ENCODE measurements at places on chromosomes 12 and 14.

DNA sequence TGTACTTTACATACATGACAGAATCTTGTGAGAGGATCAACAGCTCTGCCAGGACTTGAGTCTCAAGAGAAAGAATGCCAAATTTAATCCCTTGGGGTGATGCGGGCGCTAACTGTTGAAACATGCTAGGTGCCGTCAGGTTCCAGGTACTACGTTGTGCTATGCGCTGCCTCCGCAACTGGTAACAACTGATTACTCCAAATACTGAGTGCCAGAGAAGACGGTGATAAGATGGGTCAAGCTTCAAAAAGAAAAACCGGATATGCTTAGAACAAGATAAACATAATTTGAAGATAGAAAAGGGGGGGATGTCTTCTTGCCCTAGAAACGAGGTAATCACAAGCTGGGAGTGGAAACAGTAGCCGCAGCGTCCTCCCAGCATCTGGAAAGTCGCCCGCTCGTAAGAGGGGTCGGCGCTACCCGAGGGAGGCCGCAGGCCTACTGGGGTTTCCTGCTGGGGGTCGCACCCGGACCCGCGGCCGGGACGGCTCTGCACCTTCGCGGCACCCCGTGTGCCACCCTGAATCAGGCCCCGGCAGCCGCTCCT, 678 bp downstream of the ZBTB25 start:
- DNase-seq, result no peak

DNA sequence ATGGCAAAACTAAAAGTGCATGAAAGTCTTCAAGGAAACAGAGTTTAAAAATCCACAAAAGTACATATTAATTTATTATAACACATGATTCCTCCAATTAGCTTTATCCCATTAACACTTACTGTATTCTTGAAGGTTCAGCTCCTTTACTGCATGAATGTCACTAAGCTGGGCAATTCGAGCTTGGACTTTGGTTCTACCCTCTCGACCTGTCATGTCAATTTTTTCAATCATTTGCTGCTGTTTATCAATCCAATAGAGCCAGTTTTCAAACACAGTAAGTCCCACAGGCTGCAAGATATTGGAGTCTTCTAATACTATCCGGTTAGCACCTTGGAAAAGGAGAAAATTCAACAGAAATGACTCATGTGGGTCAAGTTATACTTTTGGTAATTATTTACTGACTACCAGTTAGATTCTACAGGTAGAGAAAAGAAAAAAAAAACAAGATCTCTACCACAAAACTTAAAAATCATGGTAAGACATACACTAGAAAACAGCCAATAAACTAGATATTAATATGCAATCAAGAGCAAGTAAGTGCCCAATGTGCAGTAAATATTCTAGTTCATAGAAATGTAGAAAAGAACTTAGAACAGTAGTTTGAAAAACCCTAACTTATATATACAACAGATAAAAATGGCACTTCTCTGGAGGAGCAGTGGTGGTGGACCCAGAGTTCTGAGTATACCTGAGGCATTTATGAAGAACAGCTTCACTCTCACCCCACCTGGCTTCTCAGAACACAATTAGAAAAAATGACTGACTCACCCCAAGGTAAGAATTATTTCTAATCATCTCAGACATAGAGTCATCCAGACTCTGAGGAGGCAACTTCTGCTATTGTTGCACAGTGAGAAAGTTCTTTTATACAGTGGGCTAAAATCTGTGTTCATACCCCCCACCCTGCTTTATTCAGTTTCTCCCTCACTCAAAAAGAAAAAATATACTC, 67.7 kb downstream of the BCL2L14 start:
- DNase-seq, result no peak

- no peak for DNase-seq
Observed at GRCh38 chr12:119182701-119183493, 4.2 kb downstream of the HSPB8 start.

GRCh38 chr12:100845095-100845494, 50.5 kb downstream of the ANO4 start:
- no peak for DNase-seq

DNA sequence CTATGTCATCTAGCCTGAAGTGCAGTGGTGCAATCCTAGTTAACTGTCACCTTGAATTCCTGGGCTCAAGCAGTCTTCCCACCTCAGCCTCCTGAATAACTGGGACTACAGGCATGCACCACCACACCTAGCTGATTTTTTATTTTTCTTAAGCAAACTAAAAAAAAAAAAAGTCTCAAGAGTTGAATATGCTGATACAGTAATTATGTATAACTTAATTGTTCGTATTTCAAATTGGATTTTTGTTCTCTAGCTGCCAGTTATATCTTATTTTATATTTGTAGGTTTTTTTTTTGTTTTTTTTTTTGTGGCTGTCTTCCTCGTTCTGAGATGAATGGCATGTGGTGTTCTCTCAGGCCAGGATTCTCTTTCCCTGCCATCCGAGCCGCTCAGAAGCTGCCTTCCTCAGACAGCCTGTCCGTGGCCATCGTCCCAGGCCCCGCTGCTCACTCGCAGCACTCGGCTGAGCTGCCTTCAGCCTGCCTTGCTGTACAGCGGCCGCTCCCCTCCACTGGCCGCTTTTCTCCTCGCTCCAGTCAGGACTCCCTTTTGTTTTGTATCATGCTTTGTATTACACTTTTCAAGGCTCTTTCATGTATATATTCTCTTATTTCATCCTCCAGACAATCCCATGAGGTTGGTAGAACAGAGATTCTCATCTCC, 53.3 kb downstream of the WDR20 start:
- DNase-seq, result no peak

- peak; percentile 5 for DNase-seq
Observed at GRCh38 chr12:118103601-118104382, at the start of gene VSIG10. Gene VSIG10, minus strand, starts transcription at chr12:118104011. Its CDS starts 340 bp downstream, at chr12:118103671.
